ENCODE measurements at places on chromosomes 16 and 17.

DNA sequence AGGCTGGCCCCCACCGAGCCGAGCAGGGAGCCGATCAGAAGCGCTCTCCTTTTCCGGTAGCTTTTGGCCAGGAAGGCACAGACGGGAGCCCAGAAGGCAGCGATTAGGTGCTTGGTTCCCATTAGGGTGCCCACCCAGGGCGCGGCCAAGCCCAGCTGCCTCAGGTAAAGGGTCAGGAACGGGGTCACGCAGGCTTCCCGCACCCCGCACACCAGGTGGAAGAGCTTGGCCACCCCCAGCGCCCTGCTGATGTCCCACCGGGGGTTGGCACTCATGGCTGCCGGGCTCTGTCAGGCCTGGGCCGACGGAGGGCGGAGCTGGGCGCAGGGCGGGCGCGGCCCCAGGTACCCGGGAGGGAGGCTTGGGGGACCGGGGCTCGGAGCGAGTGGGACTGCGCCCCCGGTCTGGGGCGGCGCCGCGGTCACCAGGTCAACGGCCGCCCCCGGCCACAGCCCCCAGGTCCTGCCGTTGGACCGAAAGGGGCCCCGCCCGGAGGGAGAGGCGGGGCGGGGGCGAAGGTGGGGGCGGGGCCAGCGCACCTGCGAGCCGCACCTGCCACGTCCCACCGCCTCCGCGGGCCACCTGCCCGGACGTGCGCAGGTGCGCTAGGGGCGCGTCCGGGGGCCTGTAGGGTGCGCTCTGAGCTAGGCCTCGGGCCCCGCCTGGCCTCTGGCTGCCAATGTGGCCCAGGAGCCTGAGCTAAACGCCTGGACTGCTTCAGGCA lies at the start of gene MFSD6L:
Gene MFSD6L (minus strand): TSS at position 520 of the 724 bp plus-strand sequence. CDS start 245 bp downstream, at position 275.
- DNase-seq = peak; percentile 40

DNA sequence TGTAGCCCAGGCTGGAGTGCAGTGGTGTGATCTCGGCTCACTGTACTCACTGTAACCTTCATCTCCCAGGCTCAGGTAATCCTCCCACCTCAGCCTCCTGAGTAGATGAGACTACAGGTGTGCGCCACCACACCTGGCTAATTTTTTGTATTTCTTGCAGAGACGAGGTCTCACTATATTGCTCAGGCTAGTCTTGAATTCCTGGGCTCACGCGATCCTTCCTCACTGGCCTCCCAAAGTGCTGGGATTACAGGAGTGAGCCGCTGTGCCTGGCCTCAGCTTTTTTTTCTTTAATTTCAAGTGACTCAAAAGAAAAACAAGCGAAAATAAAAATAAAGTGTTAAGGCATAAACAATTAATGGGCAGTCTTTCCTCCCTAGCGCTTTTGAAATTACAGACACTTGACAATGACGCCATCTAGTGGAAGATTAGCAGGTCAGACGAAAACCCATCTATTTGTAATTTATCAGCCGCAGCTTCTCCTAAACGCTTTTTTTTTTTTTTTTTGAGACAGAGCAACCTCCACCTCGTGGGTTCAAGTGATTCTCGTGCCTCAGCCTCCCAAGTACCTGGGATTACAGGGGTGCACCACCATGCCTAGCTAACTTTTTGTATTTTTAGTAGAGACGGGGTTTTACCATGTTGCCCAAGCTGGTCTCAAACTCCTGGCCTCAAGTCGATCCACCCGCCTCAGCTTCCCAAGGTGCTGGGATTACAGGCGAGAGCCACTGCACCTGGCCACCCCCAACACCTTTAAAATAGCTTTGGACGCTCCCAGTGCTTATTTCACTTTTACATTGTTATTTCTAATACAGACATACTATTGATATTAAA lies 28.1 kb upstream of the PECAM1 start:
- DNase-seq = peak; percentile 67

DNA sequence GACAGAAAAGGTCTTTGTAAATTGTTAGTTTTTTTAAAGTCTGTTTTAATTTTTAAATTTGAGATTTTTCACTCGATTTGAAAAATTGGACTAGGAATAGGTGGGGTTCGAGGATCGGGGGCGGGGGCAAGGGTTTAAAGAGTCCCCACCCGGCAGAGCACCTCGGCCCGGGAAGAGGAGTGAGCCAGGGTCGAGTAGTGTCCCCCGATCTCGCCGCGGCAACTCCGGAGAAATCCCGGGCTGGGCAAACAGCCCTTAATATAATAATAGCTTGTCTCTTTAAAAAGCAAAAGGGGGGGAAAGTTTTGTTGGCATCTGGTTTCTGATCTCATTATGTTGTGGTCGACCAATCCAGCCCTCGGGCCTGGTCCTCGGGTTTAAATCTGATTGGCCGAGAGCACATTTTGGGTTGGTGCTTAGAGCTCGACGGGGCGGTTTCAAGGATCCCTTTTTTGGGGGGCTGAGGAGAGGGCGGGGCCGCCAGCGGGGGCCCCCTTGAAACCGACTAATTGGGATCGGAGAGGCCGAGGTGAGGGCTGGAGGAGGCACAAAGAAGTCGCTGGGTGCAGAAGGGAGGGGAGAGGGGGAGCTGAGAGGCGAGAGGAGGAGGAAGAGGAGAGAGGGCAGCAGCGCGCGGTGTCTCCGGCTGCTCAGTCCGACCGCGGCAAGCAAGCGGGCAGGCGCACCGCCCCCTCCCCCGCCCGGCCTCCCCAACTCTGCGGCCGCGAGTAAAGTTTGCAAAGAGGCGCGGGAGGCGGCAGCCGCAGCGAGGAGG lies at the start of gene FZD2:
Gene FZD2 (plus strand): TSS at position 653 of the 775 bp plus-strand sequence. CDS start 205 bp downstream, outside the sequence.
- DNase-seq = peak; percentile 79

DNA sequence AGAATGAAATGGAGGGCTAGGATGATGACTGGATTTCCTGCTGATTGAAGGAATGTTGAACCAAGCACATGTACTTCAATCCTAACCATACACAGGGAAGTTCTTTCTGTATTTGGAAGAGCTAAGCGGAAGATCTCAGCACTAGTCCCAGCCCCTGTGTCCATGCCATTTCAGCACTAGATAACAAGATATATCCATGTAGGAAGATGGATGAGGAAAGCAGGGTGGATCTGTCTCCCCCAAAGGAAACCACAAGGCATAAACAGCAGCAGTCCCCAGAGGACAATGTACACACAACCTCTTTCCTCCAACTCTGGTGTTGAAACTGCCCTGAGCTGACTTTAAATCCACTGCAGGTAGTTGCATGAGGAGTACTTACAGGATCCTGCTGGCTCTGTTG lies 75.1 kb downstream of the GRIN2A start:
- DNase-seq = no peak

DNA sequence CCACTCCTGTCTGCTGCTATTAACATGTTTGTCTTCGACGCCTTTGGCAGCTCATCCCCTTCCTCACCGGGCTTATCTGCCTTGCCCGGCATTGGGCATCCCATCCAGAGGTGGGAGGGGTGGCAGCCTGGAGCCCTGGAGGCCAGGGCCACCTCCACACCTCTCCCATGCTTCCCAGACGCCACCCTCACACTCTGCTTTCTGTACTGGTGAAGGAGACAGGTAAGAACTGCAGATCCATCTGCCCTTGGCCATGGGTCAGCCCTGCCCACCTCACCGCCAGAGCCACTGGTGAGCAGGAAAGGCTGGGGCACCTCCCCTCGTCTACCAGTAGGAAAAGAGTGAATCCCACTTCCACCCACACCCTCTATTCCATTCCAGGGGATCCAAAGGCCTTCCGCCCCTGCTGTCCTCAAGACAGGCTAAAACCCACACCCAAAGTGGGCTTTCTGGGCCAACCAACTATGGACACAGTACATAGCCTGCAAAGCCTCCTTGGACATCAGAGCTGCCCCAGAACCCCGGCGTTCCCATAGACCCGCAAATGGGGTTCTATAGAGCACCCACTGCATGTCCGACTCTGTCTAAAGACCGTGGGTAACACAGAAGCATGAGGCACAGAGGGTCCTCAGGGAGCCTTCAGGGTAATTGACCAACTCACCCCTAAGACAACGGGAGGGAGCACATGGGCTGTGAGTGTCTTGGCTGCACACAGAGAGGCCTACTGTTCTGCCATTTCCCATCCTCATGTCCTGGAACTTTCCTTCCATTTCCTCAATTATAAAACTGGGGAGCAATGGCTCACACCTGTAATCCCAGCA lies 23.4 kb upstream of the RBFOX3 start:
- no peak for DNase-seq

DNA sequence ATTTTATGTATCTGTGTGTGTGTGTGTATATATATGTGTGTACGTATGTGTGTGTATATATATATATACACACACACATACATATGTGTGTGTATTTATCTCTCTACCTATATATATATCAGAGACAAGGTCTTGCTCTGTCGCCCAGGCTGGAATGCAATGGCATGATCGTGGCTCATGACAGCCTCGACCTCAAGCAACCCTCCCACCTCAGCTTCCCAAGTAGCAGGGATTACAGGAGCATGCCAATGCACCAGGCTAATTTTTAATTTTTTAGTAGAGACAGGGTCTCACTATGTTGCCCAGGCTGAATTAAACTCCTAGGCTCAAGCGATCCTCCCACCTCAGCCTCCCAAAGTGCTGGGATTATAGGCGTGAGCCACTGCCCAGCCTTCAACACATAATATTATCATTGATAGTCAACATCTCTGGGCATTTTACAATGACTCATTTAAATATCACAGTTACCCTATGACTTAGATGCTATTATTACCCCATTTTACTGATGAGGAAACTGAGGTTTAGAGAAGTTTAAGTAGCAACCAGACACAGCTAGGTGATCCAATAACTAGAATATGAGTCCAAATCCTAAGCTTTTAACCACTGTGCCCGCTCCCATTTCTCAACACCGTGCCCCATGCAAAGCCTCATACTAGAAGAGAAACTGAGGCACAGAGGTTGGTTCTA lies 24.3 kb downstream of the G6PC3 start:
- DNase-seq = no peak

DNA sequence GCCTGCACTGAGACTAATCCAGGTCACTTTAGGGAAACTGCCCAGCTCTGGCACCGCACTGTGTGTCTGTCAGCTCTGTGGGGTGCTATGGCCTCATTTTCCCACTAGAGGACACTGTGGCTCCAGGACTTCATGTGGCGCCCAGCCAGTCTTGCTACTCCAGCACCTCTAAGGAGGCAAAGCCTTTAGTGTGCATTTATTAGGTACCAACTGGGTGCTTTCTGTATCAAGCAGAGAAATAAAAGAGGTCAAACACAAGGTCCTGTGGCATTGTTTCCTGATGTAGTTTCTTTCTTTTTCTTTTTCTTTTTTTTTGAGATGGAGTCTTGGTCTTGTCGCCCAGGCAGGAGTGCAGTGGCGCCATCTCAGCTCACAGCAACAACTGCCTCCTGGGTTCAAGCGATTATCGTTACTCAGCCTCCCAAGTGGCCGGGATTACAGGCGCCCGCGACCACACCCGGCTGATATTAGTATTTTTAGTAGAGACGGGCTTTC lies 12.5 kb upstream of the RHBDL3 start:
- DNase-seq = peak; percentile 50

GRCh38 chr17:80655608-80656007 lies 111.0 kb downstream of the RPTOR start:
- no peak for DNase-seq

DNA sequence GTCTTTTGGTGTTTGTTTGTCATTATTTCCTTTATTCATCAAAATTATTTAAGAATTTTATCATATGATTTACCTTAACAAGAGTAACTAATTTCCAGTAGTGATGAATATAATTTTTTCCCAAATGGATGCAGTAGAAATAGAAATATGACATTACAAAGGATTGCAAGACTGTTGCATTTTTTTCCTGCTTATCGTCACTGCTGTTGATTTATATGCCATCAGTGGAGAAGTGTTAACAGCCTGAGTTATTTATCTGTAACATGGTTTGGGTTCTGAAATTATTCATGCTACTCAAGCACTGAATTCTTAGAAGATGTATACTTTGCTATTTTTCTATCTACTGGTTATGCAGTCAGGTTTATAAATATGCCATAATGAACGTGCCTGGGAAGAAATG lies 68.6 kb downstream of the TMEM100 start:
- no peak for DNase-seq

DNA sequence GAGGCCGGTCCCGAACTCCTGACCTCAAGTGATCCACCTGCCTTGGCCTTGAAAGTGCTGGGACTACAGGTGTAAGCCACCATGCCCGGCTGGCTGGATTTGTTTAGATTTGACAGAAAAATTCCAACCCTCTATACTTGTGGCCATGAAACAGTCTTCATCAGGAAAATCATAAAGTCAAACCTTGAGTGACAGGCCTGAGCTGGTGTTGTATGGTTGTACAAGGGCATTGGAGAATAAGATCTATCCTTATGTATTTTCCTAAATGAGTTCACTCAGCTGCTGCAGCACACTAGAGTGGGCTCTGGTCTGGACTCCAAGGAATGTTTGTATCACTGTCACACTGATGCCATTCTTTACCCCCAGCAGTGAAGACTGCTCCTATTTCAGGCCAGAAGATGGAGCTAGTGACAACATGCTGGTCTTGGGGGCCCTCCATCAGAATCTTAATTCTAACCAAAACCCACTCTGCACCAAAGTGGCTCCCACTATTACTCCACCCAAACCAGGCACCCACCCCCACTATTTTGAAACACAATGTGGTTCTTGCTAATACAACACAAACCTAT lies 27.4 kb downstream of the SNX11 start:
- no peak for DNase-seq

DNA sequence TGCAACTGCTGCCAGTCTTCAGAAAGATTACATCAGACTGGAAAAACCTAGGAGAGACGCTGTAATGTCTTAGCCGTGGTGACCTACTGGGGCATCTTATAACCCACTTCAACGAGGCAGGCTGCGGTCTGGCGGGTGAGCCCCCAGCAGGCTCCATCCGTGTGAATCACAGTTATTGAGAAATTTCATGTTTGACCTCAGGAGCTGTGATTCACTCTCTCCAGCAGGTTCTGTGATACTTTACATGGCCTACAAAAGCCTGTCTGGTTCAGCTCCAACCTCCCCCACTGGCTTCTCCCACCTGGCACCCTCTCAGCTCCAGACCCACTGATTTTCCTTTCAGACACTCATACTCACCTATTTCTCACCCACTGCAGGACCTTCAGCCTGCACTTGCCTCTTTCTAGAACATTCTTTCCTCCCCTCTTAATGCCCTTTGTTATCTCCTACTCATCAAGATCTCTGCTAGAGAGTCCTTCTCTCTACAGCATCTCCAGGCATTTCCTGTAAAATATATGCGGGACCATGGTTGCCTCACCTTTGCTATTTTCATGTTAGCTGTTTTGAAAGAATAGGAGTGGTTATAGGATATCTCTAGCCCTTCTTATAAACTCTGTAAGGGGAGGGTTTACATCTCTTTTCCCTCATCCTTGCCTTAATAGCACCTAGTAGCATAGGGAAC lies 227.9 kb downstream of the MAF start:
- no peak for DNase-seq

- no peak for DNase-seq
Observed at GRCh38 chr16:2473446-2473926, 1.4 kb upstream of the TBC1D24 start.

DNA sequence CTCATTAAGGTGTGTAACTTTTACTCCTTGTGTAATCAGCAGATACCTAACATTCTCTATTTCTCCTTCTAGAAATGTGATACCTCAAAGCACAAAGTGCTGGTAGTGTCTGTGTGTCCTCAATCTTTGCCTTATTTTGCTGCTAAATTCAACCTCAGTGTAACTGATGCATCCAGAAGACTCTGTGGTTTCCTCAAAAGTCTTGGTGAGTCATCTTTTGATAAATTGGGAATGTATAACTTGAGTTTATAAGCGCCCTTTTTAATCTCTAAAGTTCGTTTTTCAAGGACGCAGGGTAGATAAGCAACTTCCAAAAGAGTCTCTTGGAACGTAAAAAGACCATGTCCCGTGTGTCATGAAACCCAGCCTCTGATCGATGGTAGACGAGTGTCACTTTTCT lies 10.2 kb downstream of the NARF start:
- DNase-seq = no peak

- peak; percentile 15 for DNase-seq
Observed at GRCh38 chr17:34246446-34246845, 8.6 kb upstream of the CCL2 start.

- peak; percentile 30 for DNase-seq
Observed at GRCh38 chr17:75130632-75131277, 787 bp downstream of the NT5C start.
